Stimulated activated CD8-positive, alpha-beta memory T cell treated with anti-CD3 and anti-CD28 coated beads, Interleukin-4, amount 100 ng/mL, for 48 hours (primary cell): ENCODE measurements at places on chromosomes 1 and 21.

DNA sequence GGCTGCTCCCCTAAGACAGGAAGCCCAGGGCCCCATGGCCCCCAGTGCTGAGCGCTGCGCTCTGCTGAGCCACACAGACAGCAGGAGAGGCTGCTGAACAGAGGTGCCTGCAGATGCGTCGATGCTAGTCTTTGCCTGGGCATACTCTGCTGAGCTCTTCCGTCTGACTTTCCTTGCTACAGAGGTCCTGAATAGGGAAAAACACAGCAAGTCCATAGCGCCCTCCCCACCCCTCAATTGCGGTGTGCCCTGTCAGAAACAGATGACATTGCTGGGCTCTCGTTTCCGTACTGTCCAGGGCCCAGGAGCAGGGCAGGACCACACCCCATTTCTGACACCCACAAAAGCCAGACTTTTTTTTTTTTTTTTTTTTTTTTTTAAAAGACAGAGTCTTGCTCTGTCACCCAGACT is 252.5 kb downstream of the SDCCAG8 start:
- DNase-seq: no peak

- DNase-seq: no peak
These were observed 46.8 kb downstream of the WDR3 start for GRCh38 chr1:117976381-117976780.

- no peak for DNase-seq
These were observed 21.8 kb upstream of the SRP9 start for GRCh38 chr1:225755671-225756319.

GRCh38 chr1:923131-923990 is at the start of gene SAMD11:
SAMD11 (plus strand) TSS chr1:923923; CDS start chr1:924432, 509 bp downstream.
- peak; percentile 65 for DNase-seq

DNA sequence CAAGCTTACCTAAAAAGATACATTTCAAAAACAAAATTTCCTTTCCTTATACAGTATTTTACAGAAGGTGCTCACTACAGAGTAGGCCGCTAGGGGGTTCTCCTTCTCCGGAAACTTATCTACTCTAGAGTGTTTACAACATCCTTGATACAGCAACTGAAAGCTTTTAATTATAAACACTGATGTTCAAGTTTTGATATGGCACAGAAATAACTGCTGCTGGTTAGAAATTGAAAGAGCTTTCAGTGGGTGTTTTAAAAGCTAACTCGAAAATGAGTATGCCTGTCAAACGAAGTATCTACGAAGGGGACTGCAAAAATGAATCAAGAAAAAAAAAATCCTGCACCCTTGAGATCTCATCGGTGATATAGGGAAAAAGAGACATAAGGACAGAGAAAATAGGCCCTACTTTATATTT is 1.0 kb downstream of the YOD1 start:
- DNase-seq: peak; percentile 52

GRCh38 chr1:30605441-30605920 is 117.9 kb downstream of the MATN1 start:
- no peak for DNase-seq

- DNase-seq: no peak
These were observed 398.5 kb upstream of the ADAMTS5 start for GRCh38 chr21:27365394-27365793.

GRCh38 chr1:27770293-27770830 is 2.7 kb upstream of the STX12 start:
- no peak for DNase-seq

DNA sequence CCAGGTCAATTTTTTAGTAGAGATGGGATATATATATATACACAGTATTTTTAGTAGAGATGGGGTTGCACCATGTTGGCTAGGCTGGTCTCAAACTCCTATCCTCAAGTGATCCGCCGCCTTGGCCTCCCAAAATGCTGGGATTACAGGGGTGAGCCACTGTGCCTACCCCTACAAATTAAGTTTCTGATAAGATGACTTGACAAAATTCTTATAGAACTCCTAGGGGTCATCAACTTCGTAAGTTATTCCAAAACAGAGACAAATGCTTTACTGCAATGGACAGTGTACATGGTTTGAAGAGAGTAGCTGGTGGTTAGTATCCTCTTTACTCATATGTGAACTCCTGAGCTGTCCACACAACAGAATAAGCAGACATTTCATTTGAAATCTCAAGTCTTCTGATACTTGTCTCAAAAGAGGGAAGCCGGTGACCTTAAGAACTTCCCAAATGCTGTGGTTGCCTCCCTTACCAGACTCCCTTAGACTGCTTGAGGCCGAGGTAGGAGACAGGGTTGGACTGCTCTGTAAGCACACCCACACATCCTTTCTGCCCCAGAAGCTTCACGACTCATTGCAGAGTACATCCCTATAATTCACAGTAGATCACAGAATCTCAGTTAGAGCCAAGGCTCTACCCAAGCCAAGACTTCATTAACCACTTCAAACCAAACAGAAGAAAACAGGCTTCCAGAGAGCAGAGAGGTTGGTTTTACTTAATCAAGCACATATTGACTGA is 244.1 kb upstream of the IRF2BP2 start:
- DNase-seq: no peak

GRCh38 chr1:232384171-232384883 is 245.6 kb downstream of the SIPA1L2 start:
- DNase-seq: no peak

DNA sequence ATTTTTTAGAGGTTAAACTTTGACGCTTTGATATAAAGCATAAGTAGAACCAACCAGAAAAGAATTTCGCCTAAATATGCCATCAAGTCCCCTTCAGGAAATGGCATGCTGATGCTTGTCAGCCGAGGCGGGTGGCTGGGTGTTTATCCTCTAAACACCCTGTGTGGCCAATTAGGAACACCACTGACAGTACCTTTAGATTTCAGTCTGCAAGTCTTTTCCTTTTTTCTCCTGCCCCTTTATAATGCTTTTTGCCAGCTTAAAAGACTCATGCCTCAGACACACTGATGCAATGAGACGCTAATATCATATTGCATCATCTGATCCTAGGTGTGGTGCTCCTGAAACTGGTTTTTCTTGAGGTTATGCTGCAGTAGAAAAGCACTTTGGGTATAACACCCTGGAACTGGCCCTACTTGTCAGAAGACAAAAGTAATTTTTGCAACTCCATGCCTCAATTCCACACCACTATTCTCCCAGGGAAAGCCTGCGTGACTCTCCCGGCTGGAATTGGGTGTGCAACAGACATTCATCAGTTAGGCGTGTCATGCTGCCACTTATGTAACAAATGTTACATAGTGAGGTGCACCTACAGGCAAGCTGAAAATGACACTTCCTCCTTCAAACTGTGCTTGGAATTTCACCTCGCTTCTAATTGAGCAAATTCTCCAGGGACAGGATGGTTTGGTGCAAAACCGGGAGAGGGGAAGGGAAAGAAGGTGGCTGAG is 2.0 kb upstream of the RCC2 start:
- no peak for DNase-seq

DNA sequence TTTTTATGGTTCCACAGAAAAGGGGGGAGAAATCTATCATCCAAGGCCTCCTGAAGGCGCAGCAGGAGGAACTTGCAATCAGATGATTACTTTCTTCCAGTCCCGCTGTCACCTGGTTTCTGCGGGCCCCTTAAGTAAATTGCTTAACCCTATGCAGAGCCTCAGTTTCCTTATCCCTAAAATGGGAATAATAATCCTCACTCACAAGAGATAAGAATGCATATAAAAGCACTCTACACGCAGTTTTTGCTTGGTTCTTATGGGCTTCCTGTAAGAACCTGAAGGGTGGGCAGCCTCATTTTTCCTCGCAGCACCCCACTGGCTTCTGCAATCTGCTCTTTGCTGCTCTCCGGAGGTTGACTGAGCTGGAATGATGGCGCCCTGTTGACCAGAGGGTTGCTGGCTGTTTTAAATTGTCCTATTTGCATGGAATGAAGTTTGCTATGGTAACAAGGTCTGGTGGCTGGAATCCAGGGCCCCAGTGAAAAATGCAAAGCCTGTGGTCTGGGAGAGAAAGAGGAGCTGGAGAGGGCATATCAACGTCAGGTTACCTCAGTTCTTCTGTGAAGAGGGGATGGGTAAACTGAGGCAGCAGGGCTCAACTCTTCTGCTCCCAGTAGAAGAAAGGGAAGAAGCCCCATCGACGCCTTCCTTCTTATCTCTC is 1.0 kb upstream of the KAZN start:
- no peak for DNase-seq

GRCh38 chr1:215617979-215618378 is 50.9 kb downstream of the KCTD3 start:
- DNase-seq: no peak

- DNase-seq: no peak
These were observed 396.5 kb upstream of the LRRC7 start for GRCh38 chr1:69171248-69171647.

- no peak for DNase-seq
These were observed 1518.0 kb downstream of the NCAM2 start for GRCh38 chr21:22516230-22516629.

- DNase-seq: no peak
These were observed 257.9 kb downstream of the PAPPA2 start for GRCh38 chr1:176720838-176721237.

DNA sequence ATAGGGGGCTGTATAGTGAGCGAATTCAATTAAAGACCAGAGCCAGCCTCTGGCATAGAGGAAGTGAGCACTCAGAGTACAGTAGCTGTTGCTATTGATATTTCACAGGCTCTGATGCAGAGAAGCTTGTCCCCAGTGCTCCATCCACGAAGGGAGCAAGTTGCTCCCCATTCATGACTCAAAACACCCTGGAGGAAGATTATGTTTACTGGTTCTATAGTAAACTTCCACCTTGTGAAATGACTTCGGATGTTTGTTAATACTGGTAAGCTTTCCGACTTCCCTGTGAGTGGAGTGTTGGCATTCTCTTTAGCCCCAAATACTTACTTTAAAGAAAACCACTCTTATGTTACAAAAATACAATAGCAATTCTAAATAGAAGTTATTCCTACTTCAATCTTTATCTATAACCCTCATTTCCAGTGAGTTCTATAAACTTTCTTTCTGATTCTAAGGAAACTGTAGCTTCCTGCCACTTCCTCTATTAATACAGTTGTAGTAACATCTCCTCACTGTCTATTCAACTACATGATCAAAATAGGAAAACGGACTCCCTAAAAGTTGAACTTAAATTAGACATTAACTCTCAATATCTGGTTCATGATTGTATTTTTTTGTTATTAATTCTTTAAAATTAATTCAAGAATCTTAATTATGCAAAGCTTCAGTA is 46.4 kb downstream of the ZNF281 start:
- DNase-seq: no peak

GRCh38 chr1:93651695-93652094 is 29.9 kb downstream of the BCAR3 start:
- DNase-seq: no peak

GRCh38 chr1:211559222-211560010 is 19.5 kb downstream of the SLC30A1 start:
- DNase-seq: peak; percentile 9

GRCh38 chr1:27418326-27419185 is 26.1 kb downstream of the GPR3 start:
- DNase-seq: peak; percentile 75

- no peak for DNase-seq
These were observed 1.7 kb downstream of the NR5A2 start for GRCh38 chr1:200029035-200029821.

GRCh38 chr1:242212401-242212800 is 213.5 kb upstream of the MAP1LC3C start:
- no peak for DNase-seq

DNA sequence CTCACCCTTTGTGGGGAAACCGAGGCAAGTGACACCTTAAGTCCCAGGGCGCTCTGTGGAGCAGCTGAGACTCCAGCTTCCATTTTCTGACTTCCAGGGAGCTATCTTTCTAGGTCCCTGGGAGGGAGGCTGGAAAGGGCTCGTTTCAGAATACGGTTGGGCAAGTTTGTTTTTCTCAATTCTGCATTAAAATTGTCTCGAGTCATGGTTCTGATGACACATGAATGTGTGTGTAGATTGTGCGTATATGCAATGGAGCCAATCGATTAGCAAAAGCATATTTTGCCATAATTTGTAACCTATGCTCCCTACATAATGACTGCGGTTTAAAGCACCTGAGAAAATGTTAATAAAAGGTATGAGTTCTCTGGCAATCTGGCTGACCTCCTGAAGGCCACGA is 77.3 kb downstream of the SIK1 start:
- DNase-seq: no peak

DNA sequence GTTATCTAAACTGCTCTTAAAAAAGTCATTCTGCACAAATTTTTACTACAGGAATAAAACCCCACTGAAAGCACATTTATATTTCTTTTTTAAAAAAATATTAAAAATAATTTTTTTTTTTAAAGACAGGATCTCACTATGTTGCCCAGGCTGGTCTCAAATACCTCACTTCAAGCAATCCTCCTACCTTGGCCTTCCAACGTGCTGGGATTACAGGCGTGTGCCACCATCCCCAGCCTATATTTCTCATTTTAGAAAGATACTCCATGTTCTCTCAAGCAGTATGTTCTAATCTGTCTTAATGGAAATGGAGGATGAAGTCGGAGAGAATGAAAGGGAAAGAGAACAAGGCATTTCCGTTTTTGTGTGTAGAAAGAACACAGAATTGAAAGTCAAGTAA is 17.1 kb downstream of the USP24 start:
- DNase-seq: no peak

GRCh38 chr1:85311818-85312217 is 35.4 kb upstream of the BCL10 start:
- DNase-seq: no peak

DNA sequence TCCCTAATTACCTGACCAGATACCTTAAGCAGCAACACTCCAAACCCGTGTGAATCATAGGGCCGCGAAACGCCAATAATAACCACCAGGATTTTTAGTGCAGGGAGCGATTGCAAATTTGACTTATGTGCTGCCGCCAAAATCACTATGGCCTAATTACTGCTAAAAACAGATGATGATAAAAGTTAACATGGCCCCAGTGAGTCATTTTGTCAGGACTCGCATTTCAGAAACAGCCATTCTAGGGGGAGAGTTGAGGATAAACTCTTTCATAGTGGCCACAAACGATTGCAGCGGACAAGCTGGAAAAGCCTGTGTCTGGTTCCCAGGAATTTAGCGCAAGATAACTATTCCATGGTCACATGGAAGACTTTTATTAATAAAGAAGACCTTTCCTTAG is 103.4 kb downstream of the HLX start:
- DNase-seq: no peak

DNA sequence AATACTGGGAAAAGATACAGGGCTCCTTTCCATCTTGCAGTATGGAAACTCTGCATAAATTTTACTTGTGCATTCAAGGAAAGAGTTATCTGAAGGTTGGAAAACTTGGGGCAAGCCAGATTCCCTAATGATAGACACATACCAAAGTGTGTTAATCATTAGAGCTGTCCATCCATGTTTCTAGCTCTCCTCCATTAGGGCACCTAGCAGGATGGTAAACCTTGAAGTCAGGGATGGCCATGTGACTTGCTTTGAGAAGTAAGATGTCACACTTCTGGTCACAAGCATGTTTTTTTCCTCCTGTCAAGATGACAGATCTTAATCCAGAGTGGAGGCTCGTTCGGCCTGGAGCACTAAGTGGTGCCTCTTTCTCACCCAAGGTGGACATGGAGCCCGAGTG is 241.9 kb upstream of the RUNX1 start:
- DNase-seq: no peak
